ENCODE measurements at places on chromosomes 4 and X.

- no peak for DNase-seq
These were observed 93.7 kb upstream of the MAOA start for GRCh38 chrX:43562372-43562771.

DNA sequence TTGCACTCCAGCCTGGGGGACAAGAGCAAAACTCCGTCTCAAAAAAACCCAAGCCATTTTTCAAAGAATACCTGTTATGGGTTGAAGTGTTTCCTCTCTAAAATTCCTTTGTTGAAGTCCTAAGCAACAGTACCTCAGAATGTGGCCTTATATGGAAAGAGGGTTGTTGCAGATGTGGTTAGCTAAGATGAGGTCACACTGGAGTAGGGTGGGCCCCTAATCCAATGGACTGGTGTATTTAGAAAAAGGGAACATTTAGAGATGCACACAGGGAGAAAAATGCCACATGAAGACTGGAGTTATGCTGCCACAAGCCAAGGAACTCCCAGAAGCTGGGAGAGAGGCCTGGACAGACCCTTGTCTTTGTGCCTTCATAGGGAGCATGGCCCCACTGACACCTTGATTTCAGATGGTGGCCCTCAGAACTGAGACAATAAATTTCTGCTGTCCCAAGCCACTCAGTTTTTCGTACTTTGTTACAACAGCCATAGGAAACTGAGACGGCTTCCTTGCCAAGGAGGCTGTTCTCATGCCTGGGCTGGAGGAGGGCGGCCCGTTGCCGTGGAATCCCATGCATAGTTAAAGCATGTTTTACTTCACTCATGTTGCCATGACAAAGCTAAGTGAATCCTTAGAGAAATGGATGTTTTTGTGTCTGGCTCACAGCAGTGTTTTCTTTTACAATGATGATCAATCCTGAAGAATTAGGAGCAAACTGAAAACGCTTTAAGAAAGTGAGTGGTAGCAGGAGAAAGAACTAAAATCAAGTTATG, 16.5 kb downstream of the TRAPPC2 start:
- peak; percentile 47 for DNase-seq

DNA sequence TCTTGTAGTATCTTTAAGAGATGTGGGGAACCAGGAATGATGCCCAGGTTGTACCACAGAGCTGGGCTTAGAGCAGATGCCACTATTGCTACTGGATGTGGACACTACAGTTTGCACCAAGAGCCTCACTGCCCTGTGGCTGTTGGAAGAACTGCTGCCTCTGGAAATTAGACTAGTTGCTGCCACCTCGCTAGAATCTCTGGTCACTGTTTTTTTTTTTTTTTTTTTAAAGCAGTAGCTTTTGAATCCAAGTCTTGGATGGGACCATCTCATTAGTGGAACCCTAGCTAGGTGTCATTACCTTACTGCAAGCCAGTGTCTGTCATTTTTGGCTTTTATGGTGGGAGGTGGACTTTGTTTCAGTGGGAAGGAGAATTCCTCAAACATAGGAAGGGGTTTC, 105.5 kb downstream of the ARHGAP10 start:
- DNase-seq, result no peak

DNA sequence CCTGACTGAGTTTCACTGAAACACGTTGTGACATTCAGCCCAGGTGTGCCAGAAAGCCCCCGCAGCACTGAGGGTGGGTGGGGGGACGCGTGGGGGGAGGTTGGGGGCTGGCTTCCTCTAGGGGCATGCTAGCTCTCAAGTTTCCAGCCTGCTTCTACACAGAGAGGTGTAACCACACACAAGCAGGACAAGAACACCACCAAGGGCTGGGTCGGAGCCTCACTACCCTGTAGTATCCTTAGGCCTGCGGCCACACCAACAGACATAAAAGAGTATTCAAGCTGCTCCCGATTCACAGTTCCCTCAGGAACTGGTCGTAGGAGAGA, 1.8 kb downstream of the USP46 start:
- DNase-seq, result no peak

DNA sequence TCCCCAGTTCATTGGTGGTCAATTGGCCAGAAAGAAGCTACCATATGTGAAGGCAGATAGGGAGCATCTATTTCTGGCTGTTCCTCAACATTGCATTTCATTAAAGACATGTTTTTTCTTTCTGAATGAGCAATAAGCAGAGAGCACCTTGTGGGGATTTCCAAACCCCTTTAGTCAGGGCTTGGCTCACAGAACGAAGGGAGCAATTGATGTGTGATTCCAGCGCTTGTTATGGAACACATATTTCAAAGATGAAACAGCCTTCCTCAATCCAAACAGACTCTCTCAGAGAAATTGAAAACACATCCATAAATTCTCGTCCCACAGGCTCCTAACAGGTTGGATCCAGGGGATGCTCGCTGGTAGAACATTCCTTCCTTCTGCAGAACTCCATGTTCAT, 84.1 kb downstream of the CLCN4 start:
- peak; percentile 13 for DNase-seq

- DNase-seq, result no peak
These were observed 147.5 kb upstream of the PITX2 start for GRCh38 chr4:110770353-110770752.

- DNase-seq, result no peak
These were observed 15.8 kb upstream of the LEF1 start for GRCh38 chr4:108184453-108185049.

DNA sequence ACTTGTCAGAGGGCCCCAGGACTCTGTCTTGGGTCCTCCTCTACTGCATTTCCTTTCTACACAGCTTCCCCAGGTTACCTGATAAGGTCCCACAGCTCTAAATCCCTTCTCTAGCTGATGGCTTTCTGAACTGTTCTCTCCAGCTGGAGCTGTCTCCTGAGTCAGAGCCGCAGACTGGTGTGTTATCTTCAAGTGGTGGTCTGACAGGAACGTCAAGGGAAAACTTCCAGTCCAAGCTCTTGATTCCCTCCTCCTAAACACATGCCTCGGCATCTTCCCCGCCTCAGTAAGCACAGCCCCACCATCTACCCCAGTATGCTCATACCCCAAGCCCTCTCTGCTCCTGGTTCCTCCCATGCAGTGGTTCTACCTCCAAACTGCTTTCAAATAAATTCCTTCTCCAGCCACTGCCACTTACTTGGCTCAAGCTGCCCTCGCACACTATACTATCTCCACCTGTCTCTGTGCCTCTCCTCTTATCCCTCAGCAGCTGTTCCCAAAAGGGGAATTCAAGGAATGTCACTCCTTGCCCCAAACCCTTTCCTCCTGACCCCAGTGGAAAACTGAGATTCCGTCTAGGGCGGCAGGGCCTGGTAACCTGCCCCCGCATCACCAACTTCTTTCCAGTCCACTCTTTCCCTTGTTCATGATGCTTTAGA, 17.2 kb upstream of the CENPU start:
- DNase-seq, result no peak

GRCh38 chr4:103292959-103293358, 94.8 kb upstream of the CENPE start:
- no peak for DNase-seq

DNA sequence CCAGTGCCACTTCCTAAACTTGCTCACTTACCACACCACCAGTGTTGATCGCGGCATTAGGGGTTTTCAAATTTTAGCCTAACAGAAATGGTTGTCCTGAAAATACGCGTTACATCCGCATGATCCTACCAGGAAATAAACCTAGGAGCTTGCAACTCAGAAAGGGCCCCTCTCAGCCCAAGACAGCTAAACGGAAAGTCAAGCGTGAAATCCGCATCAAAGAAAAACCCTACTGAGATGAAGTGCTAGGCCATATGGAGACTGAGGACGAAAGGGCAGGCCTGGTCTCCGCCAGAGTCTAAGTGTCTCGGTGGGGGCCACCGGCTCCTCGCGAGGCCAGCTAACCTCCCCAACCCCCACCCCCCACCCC, 626 bp downstream of the YTHDC1 start:
- DNase-seq, result no peak

- no peak for DNase-seq
These were observed 18.9 kb downstream of the PRDM8 start for GRCh38 chr4:80216100-80216761.

GRCh38 chr4:186698028-186698427, 25.6 kb downstream of the FAT1 start:
- no peak for DNase-seq

- DNase-seq, result no peak
These were observed 46.8 kb downstream of the PDGFC start for GRCh38 chr4:156924774-156925315.

GRCh38 chrX:44795945-44796450, 47.8 kb upstream of the DUSP21 start:
- DNase-seq, result no peak

GRCh38 chr4:153465140-153465539, 1.0 kb upstream of the TMEM131L start:
- DNase-seq, result no peak

DNA sequence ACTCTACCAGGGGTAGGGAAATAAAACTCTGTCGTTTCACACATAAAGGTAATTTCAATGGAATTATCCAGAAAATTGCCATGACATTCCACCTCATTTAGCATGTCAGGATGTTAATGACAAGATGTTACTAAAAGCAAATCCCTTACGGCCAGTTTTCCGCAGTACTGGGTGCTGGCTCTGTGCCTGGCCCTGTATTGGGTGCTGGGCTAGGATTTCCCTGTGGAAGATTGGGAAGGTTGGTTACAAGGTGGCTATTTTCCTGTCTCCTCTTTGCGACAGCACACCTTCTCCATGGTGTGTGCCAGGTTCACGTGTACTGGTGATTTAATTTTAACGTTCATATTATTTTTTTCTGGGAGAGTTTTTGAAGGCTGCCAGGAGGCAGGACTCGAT, 13.1 kb downstream of the KLKB1 start:
- DNase-seq, result no peak

- DNase-seq, result peak; percentile 27
These were observed 9.0 kb upstream of the SLC25A14 start for GRCh38 chrX:130330706-130331105.

DNA sequence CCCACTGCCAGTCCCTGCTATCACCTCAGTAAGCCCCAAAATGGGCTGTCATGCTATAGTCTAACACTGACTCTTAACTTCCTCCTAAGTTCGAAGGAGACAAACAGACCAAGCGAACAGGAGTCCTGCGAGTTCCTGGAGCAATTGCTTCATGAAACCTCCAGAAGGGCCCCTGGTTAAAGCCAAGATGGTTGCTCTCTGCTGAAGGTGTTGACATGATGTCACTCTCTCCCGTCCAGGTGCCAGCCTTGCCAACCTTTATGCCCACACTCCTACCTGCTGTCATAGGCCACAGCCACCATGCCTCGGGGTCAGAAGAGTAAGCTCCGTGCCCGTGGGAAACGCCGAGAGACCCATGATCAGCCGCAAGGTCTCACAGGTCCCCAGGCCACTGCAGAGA, at the start of gene MAGEB6B:
TSS of gene MAGEB6B (plus strand) at position 301 of the 400 bp plus-strand sequence. CDS start at position 301, 0 bp downstream.
- DNase-seq, result no peak

DNA sequence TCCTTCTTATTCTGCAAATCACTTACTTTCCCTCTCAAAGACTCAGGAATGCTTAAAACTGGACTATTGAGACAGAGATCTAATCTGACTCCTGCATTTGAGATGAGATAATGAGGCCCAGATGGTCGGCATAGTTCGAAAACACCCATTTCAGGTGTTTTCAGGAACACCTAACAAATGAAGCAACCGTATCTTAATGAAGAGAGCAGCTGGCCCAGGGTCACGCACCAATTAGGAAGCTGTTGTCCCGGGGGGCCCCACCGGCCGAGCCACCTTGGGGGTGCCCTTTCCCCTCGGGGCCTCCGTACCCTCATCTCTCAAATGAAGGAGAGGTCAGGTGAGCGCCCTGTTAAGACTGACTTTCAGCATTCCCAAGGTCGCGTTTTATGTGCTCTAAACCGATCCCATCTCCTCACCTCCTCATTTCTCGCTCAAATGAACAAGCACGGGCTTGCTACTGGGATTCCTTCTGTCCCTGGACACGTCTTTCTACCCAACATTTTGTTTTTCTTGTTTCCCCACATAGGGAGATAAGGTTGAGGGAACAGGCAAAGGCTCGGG, 824 bp downstream of the LRPAP1 start:
- DNase-seq, result peak; percentile 50

DNA sequence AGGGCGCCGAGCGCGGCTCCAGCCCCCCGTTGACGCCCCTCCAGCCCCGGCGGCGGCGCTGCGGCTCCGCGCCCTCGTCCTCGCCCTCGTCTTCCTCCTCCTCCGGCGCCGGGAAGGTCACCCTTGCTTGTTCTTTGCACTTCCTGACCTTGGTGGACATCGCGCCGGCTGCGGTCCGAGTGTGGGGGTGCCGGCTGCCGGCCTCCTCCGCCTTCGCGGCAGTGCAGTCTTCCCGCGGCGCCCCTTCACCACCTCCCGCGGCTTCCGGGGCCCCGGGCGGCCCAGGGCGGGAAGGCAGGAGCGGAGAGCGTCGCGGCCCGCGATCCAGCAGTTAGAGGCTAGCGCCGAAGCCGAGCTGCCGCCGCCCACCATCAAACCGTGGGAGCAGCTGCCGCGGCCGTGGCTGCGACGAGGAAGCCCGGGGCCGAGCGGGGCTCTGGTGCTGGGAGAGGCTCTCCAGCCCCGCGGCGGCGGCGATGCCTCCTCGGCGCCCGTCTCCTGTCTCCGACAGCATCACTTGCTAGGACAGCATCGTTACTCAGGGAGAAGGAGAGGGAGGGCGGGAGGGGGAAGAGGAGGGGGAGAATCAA, at the start of gene TRPC3:
TSS of gene TRPC3 (minus strand) at position 540 of the 590 bp plus-strand sequence. CDS start at position 160, 380 bp downstream.
- DNase-seq, result peak; percentile 48

DNA sequence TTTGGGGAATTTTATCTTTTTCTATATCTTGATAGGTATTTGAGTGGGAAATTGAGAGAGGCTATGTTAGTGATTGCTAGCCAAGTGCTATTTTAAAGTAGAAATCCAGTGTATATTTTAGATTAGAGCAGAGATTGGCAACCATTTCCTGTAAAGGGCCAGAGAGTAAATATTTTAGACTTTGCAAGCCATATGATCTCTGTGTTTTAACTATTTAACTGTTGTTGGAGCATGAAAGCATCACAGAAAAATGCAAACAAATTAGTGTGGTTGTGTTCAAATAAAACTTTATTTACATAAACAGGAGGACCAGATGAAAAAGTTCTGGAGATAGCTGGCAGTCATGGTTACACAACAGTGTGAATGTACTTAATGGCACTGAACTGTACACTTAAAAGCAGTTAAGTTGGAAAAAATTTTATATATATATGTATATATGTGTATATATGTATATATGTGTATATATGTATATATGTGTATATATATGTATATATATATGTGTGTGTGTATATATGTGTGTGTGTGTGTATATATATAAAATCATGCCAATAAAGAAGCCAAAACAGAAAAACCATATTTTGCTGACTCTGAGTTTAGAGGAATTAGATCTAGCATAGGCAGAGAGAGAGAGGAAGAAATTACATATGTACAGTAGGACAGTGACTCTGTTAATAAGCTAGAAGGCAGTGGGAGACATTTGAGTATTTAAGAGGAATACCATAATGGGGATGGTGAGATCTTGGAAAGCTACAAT, 83.4 kb downstream of the TMEM164 start:
- no peak for DNase-seq

GRCh38 chr4:183638436-183638835, 20.5 kb downstream of the RWDD4 start:
- DNase-seq, result no peak

GRCh38 chr4:68272380-68272779, 26.9 kb upstream of the TMPRSS11B start:
- peak; percentile 20 for DNase-seq

GRCh38 chrX:124263743-124264142, 68.7 kb upstream of the TEX13D start:
- DNase-seq, result no peak
